CD4-positive, alpha-beta T cell treated with Interleukin-6 at 100 ng/mL for 8 hours (primary cell): ENCODE measurements at places on chromosomes 2 and 18.

DNA sequence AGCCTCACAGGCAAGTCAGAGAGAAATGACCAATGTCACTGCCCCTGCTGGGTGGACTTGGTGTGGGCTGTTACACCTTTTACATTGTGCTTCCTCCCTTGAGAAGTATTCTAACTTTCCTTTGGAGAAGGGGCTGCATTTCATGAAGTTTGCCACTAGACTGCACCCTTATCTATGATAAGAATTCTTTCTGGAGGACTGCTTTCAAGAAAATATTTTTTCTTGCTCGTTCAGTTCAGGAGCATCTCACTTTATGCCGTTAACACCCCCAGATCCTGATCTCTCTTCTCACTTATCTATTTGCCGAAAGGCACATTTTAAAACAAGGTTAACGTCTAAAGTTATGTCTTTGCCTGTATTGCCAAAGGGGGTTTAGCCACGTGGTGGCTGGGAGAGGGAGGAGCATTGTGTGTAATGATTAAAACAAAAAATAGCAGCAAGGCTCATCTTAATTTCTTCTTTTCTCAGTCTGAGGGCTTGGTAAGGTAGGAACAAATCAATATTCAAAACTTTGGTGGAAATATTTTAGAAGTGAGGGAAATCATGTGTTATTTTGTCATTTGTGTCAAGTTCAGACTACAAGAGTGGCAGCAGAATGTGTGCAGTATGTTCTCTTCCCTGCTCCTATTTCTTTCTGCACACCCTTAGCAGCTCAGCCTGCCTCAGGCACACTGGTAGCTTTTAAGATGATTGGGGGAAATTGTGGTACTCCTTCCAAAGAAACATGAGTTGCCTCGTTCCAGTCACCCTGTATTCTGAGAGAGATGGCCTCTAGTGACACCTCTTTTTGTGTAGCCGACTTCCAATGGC lies 1.6 kb upstream of the IGFBP5 start:
- DNase-seq: no peak

DNA sequence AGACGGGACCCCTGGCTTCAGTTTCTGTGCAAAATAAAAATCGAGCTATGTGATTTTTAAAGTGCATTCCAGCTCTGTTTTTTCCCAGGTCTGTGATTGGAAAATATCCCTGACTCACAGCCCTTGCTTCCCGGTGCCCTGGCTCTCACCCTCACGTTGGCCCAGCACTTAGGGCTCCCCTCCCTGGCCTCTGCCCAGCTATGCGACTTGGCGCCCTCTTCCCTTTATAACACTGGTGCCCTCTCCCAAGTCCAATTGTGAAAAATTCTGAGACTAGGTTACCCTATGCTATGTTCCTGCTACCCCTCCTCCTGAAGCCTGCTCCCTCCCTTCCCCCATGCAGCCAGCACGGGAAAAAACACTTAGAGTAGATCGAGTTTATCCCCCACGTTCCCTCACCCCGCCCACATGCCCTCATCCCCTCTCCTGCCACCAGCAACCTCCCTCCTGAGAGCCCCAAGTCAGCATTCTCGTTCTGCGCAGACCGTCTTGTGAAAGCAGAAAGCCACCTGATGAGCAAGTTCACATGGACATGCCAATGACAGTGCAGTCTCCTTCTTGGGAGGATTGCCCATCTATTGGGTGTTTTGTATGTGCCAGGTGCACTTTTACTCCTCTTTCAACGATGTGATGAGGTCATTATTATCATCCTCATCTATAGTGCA lies 228.8 kb downstream of the VAPA start:
- no peak for DNase-seq

DNA sequence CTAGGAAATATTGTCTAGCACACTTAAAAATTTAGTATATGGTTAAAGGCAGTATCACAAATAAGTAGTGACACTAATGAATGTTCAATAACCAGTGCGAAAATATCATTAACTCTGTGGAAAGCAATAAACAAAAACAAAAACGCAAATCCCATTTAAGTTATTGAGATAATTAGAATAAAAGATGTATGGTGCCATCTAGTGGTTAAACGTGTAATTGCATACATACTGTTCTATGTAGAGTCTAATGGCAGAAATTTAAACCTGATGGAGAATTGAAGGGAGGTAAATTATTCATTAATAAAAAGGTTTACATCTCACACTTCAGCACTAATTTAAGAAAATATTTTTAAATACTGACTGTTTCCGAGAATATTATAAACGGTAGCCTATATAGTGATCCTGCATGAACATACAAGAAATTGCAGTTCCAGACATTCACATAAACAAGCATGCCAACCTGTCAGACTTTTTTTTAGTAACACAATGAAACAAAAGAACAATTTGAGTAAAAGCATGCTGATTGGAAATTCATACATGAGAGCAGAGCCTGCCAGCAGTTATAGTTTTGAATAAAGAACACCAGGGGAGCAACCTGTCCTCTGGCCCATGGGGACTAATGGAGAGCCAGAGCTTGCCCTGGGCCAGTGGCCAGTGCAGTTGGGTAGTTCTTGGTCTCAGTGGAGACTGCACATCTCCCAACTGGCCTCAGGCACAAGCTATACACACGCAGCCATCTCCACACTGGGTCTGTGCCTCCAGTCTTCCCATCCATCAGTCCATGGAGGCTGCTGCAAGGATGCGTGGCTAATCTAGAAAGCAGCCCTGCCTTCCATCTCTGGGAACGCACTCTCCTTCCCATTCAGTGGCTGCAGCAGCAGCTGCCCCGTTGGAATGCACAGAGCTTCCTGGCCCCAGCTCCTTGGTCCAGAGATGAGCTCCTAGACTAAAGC lies 28.0 kb downstream of the GCG start:
- peak; percentile 56 for DNase-seq

- no peak for DNase-seq
Measured at GRCh38 chr2:84989927-84990326, 19.0 kb downstream of the KCMF1 start.

- no peak for DNase-seq
Measured at GRCh38 chr18:61998957-61999356, 106.2 kb upstream of the RNF152 start.
